ENCODE measurements at places on chromosomes 3 and 15. TPM values are rescaled to one million over a fixed set of nuclear protein-coding genes. Genes with fewer than 3 reads are reported as not detected.

The PRR23C gene
- not detected for total RNA-seq

- no peak for DNase-seq
- no peaks in the 10 kb centered on the region for H3K27me3 ChIP-seq
- H3K36me3 ChIP-seq: no peaks in the 10 kb centered on the region
Observed at GRCh38 chr3:156626104-156626503, 48.3 kb upstream of the TIPARP start.

DNA sequence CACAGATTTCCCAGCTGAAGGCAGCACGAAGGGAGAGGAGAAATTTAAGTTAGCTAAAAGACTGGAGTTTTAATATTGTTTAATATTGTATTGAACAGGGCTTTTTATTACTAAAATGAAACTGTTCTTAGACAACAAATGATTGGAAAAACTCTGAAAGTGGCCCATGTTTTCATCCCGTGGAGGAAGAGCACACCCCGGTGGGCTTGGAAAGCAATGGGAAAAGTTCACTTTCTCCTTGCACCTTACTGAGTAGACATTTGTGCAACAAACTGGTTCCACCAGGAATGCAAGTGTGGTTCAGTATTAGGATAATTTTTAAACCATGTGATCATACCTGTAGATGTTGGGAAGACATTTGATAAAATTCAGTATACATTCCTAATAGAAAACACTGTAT is 8.2 kb upstream of the ESYT3 start:
- no peaks in the 10 kb centered on the region for H3K36me3 ChIP-seq
- peaks cover 1% of the 10 kb centered on the region for H3K27me3 ChIP-seq
- H3K4me3 ChIP-seq: no peak overlapping the region
- H3K27ac ChIP-seq: no peak overlapping the region
- DNase-seq: no peak

- H3K27ac ChIP-seq: peak overlapping the region; percentile 97
- H3K4me1 ChIP-seq: peaks cover 49% of the 10 kb centered on the region
- H3K27me3 ChIP-seq: no peaks in the 10 kb centered on the region
- no peak for DNase-seq
Observed at GRCh38 chr15:96325541-96326327, 4.8 kb upstream of the NR2F2 start.

The PLA2G4F gene
- not detected for total RNA-seq

The UROC1 gene
- total RNA-seq: 0.15 TPM

GRCh38 chr3:167394003-167394402 is 13.9 kb upstream of the ZBBX start:
- H3K36me3 ChIP-seq: no peaks in the 10 kb centered on the region
- peaks cover 8% of the 10 kb centered on the region for H3K27me3 ChIP-seq
- H3K4me1 ChIP-seq: no peaks in the 10 kb centered on the region
- DNase-seq: no peak
- no peak overlapping the region for H3K27ac ChIP-seq

DNA sequence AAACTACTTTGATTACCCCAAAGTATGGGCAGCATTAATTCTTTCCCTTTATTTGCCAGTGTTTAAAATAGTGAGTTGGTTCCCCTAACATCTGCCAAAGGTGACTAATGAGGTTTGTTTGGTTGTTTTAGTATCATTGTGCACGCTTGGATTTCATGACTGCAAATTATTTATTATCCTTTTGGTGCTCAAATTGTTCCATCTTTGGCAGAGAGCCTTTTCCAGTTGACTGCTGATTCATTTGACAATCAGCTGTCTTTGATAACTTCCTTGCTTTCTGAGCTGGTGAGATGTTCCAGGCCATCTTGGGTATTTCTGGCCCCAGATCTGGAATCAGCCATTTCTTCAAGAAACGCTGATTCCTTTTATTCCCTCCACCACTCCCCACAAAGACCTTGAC is 8.9 kb downstream of the DLEC1 start:
- H3K27ac ChIP-seq: no peak overlapping the region
- H3K27me3 ChIP-seq: peaks cover 26% of the 10 kb centered on the region
- no peak overlapping the region for H3K4me3 ChIP-seq

DNA sequence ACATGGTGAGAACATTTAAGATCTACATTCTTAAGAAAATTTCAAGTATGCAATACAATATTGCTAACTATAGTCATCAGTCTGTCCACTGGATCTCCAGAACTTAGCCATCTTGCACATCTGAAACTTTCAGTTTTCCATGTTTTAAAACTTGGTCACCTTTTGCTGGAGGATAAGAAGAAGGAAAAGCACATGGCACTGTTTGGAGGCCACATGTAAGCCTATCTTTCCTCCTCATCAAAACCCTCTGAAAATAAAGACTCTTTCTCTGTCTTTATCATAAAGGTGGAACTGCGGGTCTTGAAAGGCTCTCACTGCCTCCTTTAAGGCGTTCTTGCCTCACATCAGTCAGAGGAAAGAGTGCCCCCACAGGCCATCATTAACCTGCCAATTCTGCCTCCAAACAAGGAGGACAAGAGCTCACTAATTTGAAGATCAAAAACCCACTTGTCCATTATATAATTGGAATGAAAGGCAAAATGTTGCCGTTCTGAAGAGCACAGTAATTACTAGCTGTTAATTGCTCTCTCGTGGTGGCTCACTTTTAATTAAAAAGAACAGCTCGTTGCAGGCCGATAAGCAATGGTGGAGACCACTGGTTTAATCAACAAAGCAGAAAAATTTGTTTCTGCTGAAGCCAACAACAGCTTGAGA is 157.8 kb downstream of the MECOM start:
- H3K4me1 ChIP-seq: peaks cover 8% of the 10 kb centered on the region
- DNase-seq: no peak
- no peak overlapping the region for H3K27ac ChIP-seq
- H3K4me3 ChIP-seq: no peak overlapping the region
- no peaks in the 10 kb centered on the region for H3K27me3 ChIP-seq

DNA sequence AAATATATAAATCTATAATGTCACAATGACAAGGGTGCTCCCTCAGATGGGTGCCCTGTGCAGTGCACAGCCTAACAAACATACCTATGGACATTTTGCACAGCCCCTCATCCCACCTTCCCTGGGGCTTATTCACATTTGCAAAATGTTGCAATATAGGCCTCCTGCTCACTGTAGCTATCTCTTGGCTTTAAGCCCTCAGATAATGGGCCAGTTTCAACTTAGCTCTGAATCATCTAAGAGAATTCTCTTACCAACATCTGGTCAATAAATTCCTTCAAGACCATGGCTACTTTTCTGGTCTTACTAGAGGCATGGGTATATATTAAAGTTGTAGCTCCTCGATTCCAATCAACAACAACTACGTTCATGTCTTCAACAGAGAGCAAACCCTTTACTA is 17.9 kb downstream of the LIPH start:
- H3K27me3 ChIP-seq: peaks cover 3% of the 10 kb centered on the region
- peaks cover 7% of the 10 kb centered on the region for H3K4me1 ChIP-seq
- no peak overlapping the region for H3K27ac ChIP-seq
- no peak for DNase-seq
- H3K36me3 ChIP-seq: no peaks in the 10 kb centered on the region

DNA sequence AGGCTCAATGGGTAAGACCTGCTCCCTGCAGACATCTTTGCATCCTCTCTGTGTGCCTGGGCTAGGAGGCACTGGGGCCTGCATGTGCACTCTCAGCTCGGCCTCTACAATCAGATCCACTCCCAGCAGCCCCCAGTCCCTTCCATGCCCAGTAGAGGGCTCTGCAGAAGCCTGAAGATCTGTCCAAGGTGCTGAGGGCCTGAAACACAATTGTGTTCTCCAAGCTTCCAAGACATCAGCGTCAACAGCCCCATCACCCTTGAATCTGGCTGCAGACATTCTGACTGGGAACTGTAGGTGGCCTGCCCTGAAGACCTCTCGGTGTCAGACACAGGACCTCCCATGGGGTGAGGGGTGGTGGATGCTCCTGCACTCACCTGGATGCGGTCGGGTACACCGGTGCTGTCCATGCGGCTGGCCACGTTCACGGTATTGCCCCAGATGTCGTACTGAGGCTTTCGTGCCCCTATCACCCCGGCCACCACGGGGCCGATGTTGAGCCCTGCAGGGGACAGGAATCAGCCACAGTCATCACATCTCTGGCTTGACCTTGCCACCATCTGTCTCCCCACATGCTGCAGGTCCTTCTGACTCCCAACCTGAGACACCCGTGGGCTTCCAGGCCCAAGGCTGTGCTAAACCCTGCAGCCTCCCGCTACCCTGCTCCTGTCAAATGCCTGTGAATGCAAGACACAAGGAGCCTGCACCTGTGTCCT is 84.7 kb downstream of the SEC22A start:
- no peaks in the 10 kb centered on the region for H3K4me1 ChIP-seq
- H3K27me3 ChIP-seq: no peaks in the 10 kb centered on the region
- peaks cover 10% of the 10 kb centered on the region for H3K36me3 ChIP-seq
- DNase-seq: no peak
- no peak overlapping the region for H3K4me3 ChIP-seq

The RTP1 gene
- not detected for total RNA-seq

GRCh38 chr3:53694046-53694445 is 152.2 kb downstream of the CHDH start:
- peaks cover 37% of the 10 kb centered on the region for H3K27me3 ChIP-seq
- no peak for DNase-seq
- H3K4me1 ChIP-seq: no peaks in the 10 kb centered on the region
- H3K27ac ChIP-seq: no peak overlapping the region
- no peaks in the 10 kb centered on the region for H3K36me3 ChIP-seq
- H3K4me3 ChIP-seq: no peak overlapping the region

GRCh38 chr3:19881036-19881435 is 53.0 kb downstream of the EFHB start:
- no peak overlapping the region for H3K27ac ChIP-seq
- no peak for DNase-seq
- peaks cover 8% of the 10 kb centered on the region for H3K27me3 ChIP-seq
- H3K4me1 ChIP-seq: peaks cover 2% of the 10 kb centered on the region

All from chondrocyte (in vitro differentiated cells).